NCI-H526 (cell line): ENCODE measurements at places on chromosomes 6 and 20.
A peak's percentile ranks its signal among the peaks of the same experiment; 100 is the strongest.

DNA sequence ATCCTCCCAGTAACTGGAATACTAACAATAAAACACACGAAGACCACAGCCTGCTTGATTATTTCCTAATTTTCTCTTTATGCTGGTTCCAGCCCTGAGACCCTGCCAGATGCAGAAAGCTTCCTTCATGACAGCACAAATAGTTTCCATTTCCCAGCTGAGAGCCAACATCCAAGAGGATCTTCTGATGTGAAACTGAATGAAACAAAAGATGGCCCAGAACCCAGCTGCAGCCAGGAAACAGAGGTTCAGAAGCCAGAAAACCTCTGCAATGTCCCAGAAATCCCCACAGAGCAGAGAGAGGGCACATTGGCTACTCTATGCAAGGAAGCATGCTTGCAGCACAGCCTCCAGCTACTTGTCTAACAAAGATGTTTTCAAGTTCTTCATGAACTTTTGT lies 61.8 kb upstream of the PLEKHG1 start:
- DNase-seq, result no peak

GRCh38 chr20:32466739-32467505 lies 108.8 kb downstream of the ASXL1 start:
- DNase-seq, result no peak

DNA sequence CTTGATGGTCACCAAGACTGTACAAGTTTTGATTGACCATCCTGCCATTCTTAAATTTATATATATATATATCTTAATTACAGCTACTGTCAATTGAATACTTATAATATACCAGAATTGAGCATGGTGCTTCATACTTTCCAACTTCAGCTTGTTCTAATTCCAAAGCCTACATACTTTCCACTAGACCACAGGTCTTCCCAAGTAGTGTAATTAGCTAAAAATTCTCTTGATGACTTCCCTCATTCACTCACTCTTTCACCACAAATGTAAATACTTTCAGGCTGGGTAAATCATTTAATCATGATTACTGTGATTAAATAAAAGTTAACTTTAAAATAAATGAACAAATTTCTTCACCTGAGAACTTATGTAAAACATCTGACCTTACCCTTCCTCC lies 3.4 kb downstream of the ASF1A start:
- DNase-seq, result no peak

GRCh38 chr6:170135821-170136471 lies 154.9 kb downstream of the DLL1 start:
- DNase-seq, result no peak

- DNase-seq, result peak; percentile 39
These were observed 72.7 kb downstream of the SOX4 start for GRCh38 chr6:21666201-21666691.

- no peak for DNase-seq
These were observed 460.2 kb upstream of the BTBD3 start for GRCh38 chr20:11457488-11457887.

DNA sequence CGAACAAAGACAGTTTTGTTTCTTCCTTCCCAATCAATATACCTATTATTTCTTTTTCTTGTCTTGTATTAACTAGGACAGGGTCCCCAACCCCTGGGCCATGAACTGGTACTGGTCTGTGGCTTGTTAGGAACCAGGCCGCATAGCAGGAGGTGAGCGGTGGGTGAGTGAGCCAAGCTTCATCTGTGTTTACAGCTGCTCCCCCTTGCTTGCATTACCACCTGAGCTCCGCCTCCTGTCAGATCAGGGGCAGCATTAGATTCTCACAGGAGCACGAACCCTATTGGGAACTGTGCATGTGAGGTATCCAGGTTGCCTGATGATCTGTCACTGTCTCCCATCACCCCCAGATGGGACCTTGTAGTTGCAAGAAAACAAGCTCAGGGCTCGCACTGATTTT lies 151.9 kb downstream of the CDKAL1 start:
- DNase-seq, result no peak

DNA sequence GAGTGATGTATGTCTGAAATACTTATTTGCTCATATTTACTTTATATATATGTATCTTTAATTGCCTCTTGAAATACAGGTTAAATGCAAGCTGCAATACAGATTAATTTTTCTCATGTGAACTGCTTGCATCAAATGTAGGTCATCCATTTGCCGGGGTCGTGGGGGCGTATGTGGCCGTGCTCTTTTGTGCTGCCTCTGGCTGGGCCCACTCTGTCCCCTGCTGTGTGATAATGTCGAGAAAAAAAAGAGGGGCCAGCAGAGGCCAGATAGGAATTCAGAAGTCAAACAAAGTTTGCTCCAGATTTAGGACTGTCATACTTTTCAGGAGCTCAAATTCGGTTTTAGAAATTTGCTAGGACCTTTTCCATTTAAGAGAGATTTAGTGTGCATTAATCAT lies 459.6 kb upstream of the SOX4 start:
- peak; percentile 23 for DNase-seq

DNA sequence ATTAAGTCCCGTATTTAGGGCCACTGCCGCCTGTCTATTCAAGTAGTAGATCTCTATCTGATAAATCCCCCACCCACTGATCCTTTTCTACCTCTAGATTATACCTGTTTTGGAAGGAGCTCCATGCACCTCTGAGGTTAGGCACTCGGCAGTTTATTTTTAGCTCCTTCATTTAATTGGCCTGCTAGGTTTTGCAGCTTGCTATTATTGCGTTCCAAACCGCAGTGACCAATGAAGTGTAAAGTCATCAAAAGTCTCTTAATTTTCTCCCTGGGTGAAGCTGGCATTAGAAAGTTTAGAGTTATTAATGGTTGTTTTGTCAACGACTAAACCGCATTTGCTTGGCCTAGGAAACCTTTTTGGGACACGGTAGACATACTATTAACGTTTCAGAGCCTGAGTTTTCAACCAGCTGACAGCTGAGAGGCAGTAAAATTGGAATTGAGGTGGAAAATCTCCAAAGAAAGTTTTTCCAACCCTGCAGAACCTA lies 60.0 kb downstream of the RFPL4B start:
- no peak for DNase-seq

DNA sequence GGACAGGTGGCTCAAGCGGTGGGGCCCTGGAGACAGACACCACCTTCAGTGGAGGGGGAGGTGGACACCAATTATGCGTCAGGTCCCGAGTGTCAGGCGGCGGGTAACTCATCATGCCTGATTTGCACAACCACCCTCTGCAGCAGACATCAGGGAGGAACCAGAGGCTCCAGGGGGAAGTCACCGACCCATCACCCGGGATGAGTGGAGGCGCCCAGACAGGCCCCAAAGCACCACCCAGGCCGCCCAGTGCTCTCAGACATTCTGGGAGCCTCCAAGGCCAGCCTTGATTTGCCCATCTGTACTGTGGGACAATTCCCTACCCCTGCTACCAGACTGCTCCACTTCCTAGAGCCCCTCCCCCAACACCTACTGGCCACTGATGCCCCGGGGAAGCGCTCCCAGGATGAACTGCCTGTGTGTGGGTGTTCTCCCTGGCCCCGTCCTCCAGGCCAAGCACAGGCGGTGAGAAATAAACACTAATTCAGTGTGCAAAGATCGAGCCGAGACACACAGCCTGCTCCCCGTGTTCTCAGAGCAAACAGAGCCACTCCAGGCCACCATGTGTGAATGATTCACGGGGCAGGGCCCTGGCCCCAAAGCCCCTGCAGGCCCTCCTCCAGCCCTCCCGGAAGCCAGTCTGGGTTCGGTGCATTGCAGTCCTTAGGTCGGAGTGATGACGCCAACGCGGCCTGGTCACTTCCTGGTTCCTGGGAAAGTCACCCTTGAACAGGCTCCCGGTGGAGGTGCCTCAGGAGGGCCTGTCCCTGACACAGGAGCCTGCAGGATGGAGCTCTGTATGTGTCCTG lies 107.2 kb downstream of the ASXL1 start:
- DNase-seq, result no peak

- DNase-seq, result no peak
These were observed 23.9 kb downstream of the ZKSCAN8 start for GRCh38 chr6:28165563-28165962.
